ENCODE measurements at places on chromosomes 6 and 20.

- DNase-seq: peak; percentile 18
These were observed at the start of gene LPIN3 for GRCh38 chr20:41340327-41341055. TSS of gene LPIN3 (plus strand) at chr20:41340821. CDS start at chr20:41345804, 4,983 bp downstream.

DNA sequence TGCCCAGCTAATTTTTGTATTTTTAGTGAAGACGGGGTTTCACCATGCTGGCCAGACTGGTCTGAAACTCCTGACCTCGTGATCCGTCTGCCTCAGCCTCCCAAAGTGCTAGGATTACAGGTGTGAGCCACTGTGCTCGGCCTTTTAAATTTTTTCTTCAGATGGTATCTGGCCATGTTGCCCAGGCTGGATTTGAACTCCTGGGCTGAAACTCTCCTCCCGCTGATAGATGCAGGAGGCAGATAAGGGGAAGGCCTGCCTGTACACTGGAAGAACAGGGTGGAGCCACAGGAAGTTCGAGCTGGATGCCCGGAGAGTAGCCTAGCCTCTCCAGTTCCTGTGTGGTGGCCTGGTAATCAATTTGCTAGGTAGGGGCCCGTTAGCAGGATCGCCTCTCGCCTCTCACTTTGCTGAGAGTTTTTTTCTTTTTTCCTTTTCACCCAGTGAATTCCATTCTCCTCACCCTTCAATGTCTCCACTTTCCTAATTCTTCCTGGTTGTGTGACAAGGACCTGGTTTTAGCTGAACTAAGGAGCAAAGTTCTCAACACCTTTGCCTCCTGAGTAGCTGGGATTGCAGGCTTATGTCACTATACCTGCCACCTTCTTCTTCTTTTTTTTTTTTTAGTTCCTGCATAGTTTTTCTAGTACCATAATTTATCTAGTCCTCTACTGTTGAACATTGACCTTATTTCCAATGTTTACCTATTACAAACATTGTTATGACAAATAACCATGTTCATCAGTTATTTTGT lies 19.4 kb upstream of the ITCH start:
- no peak for DNase-seq

GRCh38 chr6:28597217-28597835 lies 71.6 kb downstream of the GPX5 start:
- no peak for DNase-seq

GRCh38 chr6:96157018-96157565 lies 141.3 kb downstream of the FUT9 start:
- DNase-seq: peak; percentile 9

- no peak for DNase-seq
These were observed 110.3 kb upstream of the NUP153 start for GRCh38 chr6:17816921-17817611.

DNA sequence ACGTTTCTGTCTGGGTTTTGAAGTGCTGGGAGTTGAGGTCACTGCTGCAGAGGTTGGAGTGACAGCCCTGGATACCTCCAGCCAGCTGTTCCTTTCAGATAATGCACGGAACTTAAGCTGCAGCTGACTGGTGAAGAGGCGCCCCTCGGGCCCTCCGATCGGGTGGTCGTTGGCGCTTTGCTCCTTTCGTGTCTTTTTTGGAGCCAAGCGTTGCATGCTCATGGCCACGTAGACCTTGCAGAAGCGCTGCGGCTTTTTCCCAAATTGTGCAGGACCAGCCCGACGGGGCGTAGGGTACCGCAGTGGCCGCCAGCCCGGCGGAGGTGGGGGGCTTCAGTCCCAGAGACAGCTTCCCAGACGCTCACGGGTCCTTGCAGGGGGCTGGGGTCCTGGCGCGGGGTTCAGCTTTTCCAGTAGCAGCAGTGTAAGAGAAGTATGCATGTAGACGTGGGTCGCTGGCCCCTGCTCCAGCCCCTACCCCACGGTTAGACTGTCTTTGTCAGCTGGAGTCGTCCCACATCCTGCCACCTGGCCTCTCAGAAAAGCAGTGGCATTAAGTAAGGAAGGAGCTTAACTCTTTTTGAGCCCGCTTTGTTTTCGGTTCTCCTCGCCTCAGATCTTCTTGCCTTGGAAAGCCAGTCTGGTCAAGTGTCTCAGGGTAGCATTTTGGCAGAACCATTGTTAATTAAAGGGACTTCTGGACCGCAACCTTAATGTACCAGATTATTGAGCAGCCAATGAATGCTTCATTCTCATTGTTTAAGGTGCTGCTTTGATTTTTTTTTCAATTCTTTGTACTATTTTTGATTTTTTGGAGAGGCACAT lies 838 bp downstream of the TNFAIP3 start:
- DNase-seq: peak; percentile 63

GRCh38 chr20:672963-673602 lies 2.5 kb downstream of the SCRT2 start:
- no peak for DNase-seq

- no peak for DNase-seq
These were observed 14.8 kb upstream of the TENT5A start for GRCh38 chr6:81767163-81767891.

GRCh38 chr6:144365271-144365670 lies 80.1 kb downstream of the UTRN start:
- DNase-seq: no peak
